SJSA1 (cell line): ENCODE measurements at places on chromosomes 7 and 10. TPM values are rescaled to one million over a fixed set of nuclear protein-coding genes. Genes with fewer than 3 reads are reported as not detected.

DNA sequence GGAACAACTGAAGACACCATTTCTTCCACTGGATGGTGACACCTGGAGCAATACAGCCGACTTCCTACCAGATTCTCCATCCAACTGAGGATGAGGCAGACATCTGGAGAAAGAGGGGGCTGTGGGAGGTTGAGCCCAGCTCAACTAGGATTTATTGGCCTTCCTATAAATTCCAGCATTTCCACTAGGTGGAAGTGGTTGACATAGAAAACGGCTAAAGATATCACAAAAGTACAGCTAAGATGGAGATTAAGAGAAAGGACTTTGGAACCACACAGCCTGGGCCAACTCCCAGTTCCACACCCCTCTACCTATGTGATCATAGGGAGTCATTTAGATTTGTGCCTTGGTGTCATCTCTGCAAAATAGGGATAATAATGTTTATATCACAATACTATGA lies 61.3 kb upstream of the CAV2 start:
- no peak for DNase-seq

GRCh38 chr10:131733596-131733995 lies 167.2 kb upstream of the PPP2R2D start:
- peak; percentile 27 for DNase-seq

The CUEDC2 gene
- total RNA-seq = 50.7 and 57.9 TPM in 2 replicates

The ZDHHC4 gene
- 37.0 and 45.3 TPM in 2 replicates for total RNA-seq

DNA sequence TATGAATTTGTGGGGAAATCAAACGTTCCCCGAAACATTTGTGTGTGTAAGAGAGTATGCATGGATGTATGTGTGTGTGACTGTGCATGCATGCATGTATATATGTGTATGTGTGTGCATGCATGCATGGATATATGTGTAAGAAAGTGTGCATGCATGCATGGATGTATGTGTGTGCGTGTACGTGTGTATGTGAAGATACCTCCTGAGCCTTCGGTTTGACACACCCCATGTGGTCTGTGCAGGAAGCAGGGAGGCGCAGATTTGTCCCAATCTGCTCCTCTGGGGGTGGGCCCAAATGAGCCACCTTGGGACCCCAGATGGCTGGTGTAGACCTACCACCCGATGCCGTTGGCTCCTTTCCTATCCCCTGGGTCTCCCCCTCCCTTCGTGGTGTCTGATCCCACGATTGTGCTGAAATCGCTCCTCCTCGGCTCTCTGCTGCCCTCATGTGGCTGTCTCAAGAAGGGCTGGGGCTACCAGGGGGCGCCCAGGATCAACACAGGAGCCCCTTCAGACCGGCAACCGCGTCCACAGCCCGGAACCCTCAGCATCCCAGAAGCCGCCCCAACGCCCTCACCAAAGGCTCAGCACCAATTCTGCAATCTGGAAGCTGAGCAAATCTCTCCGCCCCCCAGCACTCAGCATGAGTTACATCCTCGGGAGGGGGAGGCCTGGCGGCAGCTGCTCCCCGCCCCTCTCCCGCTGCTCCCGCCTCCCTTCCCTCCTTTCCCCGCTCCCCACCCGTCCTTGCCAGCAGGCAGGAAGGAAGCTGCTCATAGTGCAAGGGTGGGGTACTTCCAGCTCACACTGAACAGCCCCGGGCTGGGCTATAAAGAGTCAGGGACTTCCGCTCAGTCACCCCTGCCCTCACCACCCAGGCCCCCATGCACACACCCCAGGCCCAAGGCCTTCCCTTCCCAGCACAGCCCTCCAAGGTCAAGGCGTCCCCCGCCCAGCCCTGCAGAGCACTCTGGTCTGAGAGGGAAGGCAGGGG lies 2.3 kb upstream of the NOS3 start:
- DNase-seq = peak; percentile 31

The CTBP2 gene
- 63.2 and 75.4 TPM in 2 replicates for total RNA-seq

DNA sequence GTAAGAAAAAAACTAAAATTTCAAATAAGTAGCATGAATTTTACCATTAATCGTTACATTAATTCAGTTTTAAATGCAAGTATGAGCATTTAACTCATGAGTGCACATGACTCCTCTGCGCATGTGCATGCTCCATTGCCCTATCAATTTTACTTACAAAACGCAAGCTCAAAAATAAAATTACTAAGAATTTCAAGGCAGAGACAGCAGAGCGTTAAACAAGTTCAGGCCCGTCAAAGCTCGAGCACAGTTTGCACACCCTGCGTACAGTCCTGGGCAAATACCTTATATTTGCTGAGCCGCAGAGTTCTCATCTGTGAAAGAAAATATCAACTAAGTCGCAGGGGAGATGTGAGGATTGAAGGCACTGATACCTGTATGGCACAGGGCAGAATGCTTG lies 373.6 kb downstream of the BBS9 start:
- no peak for DNase-seq

GRCh38 chr10:4533621-4534020 lies 292.4 kb upstream of the AKR1E2 start:
- no peak for DNase-seq

DNA sequence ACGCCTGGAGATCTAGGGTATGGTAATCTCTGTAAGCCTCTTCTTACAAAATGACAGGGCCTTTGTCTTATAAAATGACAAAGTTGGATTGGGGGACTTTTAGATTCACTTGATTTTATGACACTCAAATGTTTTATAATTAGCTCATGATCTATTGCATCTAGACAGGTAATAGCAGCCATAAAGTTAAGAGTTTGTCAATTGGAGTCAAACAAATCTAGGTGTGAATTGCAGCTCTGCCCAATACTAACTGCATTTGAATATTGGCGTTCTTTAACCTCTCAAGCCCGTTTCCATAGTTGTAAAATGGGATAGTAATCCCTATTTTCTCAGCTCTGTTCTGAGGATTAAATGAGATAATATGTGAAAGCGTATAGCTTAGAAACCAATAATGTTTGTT lies 14.1 kb upstream of the MRC1 start:
- DNase-seq = no peak

The PALD1 gene
- not detected in 2 replicates for total RNA-seq

DNA sequence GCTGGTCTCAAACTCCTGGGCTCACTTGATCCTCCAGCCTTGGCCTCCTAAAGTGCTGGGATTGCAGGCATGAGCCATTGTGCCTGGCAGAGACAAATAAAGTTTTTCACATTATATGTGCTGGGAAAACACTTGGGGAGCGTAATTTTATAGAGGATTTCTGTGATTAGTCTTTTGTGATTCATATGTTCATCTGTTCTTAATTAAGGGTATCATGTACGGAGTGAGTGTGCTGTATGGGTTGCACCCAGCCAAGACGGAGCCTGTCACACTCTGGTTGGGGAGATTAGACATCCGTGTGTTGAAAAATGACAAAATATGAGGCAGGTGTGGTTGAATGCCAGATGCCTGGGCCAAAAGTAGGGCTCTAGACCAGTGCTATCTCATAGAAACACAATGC lies 10.3 kb downstream of the ADRB1 start:
- DNase-seq = no peak

The GRID1 gene
- 0.05 TPM in 1 of 2 replicates, not detected in the other for total RNA-seq

The PGAM1 gene
- 475 and 591 TPM in 2 replicates for total RNA-seq

DNA sequence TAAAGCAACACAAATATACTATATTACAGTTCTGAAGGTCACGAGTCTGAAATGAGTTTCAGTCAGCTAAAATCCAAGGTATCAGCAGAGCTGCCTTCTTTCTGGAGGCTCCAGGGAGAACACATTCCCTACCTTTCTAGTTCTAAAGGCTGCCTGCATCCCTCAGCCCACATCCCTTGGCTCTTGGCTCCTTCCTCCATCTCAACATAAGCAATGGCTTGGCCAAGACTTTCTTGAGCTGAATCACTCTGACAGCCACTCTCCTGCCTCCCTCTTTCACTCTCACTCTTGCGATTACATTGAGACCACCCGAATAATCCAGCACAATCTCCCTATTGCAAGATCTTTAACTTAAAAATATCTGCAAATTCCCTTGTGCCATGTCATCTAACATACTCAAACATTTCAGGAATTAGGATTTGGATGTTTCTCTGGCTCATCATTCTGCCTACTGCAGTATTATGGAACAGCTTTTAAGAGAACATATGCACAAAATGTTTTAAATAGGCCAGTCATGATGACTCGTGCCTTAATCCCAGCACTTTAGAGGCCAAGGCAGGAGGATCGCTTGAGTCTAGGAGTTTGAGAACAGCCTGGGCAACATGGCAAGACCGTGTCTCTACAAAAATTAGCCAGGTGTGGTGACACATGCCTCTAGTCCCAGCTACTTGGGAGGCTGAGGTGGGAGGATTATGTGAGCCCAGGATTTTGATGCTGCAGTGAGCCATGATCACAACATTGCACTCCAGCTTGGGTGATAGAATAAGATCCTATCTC lies 144.2 kb upstream of the VSTM2A start:
- DNase-seq = no peak

The NXPH1 gene
- total RNA-seq = not detected in 2 replicates

The SYT15 gene
- total RNA-seq = 5.2 and 8.6 TPM in 2 replicates

DNA sequence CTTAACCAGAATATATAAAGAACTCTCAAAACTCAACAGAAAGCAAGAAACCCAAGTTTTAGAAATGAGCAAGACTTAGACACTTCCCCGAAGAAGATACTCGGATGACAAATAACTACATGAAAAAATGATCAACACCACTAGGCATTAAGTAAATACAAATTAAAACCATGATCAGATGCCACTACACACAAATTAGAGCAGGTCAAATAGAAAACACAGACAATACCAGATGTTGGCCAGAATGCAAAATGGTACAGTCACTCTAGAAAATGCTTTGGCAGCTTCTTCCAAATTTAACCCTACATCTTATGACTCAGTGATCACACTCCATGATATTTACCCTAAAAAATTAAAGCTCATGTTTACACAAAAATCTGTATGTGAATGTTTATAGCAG lies 18.4 kb downstream of the TMEM176A start:
- no peak for DNase-seq

DNA sequence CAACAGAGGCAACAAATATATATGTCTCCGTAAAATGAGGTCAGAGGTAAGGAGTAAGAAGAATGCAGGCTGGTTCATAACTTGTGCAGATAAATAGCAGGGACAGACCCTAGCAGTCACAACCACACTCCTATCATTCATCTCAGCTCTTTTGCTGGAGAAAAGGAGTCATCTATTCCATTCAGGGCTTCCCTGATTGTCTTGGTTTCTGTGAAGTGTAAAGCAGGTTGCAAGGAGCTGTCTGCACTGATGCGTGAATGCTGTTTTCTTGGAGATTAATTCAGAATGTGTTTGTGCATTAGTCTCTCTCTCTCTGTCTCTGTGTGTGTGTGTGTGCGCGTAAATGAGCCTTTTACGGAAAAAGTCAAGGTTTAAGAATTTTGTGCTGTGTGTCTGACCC lies 643.3 kb upstream of the SORCS1 start:
- DNase-seq = no peak

- DNase-seq = no peak
Observed at GRCh38 chr7:24908727-24909126, 71.3 kb downstream of the OSBPL3 start.

The CDK14 gene
- total RNA-seq = 17.9 and 20.8 TPM in 2 replicates

DNA sequence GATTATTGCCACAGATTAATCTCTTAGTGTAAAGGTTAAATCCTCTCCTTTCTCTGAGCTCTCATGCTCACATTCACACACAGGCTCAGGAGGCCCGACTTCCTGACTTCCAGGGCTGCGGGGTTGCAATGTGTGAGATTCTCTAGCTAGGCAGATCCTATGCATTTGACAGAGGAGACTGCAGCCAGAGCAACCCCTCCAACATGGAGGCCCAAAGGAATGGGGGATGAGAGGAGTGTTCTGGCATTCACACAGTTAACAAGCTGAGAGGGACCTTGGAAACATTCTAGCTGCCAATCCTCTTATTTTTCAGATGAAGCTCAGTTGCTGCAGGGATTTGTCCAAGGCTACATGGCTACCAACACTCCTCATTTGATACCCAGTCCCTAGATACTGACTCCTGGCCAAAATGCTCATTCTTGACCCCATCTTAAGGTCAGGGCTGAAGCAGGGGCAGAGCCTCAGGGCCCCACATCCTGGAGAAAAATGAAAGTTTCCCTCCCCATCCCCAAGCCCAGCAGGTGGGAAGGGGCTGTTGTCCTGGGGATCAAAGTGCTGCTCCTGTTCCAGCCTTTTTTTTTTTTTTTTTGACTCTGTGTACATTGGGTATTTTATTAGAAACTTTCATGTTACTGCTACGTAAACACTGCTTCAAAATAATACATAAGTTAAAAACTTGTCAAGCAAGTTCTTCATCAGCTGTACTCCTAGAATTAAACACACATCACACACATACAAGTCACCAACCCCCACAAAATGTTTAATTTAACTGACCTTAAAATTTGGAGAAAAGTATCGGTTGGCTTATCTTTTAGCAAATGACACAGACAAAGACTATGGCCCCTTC lies 325.6 kb downstream of the PLXNA4 start:
- no peak for DNase-seq

- DNase-seq = no peak
Observed at GRCh38 chr7:133696056-133696455, 431.1 kb upstream of the LRGUK start.

DNA sequence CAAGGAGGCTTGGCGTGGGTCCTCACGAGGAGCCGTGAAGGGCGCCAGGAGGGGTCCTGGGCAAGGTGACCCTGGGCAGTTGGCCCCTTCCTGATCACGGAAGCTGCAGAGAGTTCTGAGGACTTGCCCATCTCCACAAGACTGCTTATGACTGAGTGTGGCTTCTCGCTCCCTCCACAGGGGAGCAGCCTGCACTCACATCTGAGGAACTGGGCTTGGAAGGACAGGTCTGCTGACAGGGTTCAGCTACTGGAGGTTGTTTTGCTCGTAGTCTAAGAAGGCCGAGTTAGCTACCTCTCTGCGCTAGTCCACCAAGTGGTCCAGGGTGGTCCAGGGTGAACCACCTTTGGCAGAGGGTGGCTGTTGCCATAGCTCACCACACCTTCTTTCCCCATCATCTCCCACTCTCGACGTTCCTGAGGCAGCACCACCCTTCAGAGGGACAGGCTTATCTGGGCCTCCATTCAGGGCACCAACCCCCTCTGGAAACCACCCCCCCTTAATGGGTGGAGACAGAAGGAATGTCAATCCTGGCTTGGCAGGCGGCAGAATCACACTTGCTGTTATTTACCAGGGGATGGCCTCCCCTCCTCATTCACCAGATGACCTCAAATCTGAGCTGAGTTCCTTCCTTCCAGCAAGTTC lies 38.2 kb downstream of the FAM53B start:
- DNase-seq = no peak

DNA sequence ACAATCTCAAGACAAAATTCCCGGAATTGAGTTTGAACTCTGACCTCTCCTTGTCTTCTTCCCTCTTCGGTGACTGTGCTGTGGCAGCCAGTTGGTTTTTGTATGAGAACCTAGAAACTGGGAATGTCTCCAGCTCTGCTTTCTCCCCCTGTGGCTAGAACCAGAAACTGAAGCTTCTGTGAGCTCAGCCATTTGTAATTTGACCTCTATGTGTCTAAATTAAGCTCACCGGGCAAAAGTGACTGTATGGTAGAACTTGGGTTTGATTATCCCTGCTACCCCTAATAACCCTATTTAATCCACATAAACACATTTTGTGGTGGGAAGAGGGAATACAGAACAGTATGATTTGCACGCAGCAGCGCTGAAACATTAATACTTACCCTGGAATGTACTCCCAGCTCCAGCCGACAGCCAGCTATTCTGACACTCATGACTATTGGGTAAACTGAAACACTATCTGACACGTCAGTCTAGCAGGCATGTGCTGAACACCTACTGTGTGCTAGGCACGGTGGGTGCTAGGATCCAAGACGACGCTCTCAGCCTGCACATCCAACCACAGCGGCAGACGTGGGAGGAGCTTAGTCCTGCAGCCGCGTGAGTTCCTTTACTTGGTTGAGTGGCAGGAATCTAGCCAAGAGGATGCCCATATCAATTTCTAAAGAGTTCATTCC lies 324.8 kb downstream of the SFMBT2 start:
- no peak for DNase-seq

The SRGN gene
- total RNA-seq = 232 and 251 TPM in 2 replicates

The EVX1 gene
- total RNA-seq = not detected in 2 replicates

The MSMB gene
- total RNA-seq = not detected in 2 replicates

The ELMO1 gene
- not detected in 2 replicates for total RNA-seq
